Stimulated activated CD4-positive, alpha-beta T cell treated with anti-CD3 and anti-CD28 coated beads, TNF-alpha, amount 100 ng/mL, for 1 hour (primary cell): ENCODE measurements at places on chromosomes 13 and 19.

DNA sequence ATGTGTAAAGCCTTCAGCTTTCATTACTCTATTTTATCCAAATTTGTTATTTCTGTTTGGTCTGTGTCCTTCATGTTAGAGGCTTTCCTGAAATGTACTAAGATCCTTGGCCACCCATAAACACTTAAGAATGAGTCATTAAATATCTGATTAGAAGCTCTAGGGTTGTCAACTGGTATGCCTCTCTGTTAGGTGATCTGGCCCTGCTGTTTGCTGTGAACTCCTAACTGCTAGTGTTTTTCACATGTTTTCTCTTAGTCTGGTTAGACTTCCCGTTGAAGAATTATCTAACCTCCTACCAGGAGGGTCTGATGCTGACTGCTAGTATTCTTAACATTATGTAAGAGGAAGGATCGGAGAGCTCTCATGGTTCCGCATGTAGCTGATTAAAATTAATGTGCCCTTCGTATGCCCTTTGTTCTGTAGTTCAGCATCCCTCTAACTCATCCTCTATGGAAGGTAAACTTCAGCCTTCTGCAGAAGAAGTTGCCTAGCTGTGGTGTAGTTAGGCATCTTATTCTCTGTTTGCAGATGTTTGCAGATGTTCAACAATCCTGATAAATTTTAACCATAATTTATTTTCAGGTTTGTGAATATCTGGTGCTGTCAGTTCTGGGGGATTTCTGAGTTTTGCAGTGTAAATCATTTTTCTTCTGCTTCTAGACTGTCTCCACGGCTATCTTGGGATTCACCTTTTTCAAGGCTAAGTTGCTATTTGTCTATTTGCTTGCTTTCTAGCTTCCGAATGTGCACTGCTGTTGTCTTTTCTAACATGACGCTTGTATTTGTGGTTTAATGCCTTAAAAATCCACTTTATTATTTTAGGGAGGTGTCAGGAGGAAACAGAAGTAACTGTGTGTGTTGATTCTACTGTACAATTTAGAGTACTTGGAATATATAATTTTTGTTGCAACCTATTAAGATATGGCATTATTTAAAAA is 207.2 kb upstream of the SPRY2 start:
- DNase-seq: no peak

DNA sequence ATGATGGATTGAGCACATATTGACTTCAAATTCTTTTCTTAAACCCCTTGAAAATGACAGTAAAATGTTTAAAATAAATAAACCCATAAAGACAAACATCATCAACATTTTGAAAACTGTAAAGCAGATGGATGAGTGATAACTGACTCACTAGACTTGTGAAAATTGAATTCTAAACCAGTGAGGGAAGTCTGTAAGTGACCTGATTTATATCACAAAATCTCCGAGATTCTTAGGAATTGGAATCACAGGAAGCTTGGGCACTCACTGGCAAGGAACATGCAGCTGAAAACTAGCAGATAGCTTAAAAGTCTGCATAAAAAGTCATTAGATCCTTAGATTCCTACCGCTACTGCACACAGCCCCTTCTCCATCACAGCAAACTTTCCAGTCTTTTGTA is 51.3 kb upstream of the TSC22D1 start:
- DNase-seq: no peak

- DNase-seq: no peak
These were observed 489.3 kb downstream of the GPC6 start for GRCh38 chr13:93715866-93716265.

DNA sequence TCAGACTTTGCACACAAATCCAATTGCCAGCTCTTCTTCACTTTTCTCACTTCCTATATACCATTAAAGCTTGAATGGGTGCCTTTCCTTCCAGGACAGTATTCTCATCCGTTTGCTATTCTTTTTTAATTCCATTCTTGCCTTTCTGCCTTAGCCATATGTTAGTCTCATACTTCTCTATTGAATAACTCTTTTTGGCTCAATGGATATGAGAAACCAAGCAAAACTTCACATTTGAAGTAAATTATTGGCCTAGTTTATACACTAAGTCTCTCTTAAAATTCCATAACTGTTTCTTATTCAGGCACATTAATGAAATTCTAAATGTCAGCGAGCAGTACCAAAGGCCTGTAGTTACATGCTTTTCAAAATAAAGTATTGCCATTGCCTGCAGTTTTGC is 129.6 kb upstream of the FRY start:
- no peak for DNase-seq

DNA sequence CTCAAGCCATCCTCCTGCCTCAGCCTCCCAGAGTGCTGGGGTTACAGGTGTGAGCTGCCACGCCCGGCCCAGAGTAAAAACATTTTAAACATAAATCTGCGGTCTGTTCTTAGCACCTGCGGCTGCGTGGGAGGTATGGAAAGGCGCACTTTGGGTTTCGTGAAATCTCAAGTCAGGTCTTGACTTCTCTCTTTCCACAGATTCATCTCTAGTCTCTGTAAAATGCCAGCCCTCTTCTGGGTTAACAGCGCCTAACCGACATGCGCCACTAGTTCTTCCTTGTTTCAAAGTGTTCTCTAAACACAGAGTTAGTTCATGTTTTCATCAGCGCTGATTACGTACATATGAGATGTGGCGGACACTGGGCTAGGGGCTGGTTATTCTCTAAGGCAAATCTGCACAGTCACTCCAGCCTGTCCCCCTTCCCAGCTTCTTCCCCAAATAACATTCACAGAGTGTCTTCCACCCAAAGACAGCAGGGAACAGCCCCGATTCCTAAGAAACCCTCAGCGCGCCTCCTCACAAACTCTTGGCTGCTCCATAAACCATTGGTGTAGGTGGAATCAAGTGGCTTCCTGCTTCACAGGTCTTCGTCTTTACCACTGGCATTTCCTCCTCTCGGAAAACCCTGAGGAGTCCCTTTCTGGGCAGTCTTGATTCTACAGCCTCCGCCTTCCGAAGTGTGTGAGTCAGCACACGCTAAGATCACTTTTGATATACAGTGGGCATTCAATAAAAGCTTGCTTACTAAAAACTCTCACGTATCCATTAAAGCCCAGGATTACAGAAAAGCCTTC is 1.4 kb downstream of the PARP4 start:
- no peak for DNase-seq

DNA sequence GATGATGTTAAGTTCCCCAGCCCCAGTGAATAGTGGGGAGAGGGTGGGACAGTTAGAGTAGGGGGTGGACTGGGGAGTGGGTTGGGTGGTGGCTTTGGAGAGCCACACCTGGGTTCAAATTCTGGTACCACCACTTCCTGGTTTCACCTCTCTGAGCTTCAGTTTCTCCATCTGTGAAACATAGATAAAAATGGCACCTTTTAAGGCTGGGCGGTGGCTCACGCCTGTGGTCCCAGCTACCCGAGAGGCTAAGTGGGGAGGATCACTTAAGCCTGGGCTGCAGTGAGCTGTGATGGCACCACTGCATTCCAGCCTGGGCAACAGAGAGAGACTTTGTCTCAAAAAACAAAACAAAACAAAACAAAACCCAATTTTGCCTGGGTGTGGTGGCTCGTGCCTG is 5.9 kb downstream of the VAV1 start:
- DNase-seq: no peak

DNA sequence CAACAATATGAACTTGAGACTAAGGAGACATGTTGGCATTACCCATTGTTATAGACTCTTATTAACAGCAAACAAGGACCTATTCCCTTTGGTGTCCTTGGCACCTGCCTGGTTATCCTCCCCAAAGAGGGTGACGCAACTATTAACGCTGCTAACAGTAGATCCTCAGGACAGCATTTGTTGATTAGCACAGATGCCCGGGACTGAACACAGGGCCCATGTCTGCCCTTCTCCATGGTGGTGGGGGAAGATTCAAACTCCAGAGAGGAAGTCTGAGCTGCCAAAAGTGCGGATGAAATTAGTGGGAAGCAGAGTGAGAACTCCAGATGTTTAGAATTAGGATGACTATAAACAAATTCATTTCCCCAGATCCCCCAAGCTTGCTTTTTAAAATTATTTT is 101.2 kb upstream of the RAP2A start:
- DNase-seq: no peak

DNA sequence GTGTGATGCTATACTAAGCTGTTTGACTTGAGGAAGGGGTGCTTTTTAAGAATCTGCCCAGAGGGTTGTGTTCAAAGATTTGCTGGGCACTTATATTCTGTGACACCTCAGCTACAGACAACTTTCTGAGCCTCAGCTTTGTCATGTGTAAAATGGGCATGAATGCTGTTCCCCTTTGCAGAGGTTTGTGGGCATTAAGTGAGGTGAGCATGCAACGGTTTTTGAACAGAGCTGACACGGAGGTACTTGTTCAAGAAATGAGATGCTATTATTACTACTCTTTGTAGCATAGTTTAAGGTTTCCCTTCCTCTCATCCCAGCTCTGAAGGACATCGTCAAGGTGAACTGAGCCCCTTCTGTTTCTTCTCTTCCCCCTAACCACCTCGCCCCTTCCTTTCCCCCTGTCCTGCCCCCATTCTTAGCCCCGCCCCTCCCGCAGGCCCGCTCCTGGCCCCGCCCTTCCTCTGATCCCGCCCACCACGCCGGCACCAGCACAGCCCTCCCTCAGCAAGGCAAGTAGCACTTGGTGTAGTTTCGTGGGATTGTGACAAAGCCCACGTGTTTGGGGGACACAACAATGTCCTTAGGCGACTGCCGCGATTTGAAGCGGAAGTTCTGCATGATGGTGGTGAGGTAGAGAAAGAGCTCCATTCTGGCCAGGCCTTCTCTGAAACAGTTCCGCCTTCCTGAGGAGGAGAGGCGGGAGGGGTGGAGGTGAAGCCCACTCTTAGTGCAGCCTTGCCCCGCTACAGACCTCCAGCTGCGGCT is 26.1 kb upstream of the CYP2A7 start:
- no peak for DNase-seq

GRCh38 chr19:6216996-6217751 is 62.6 kb downstream of the MLLT1 start:
- no peak for DNase-seq

DNA sequence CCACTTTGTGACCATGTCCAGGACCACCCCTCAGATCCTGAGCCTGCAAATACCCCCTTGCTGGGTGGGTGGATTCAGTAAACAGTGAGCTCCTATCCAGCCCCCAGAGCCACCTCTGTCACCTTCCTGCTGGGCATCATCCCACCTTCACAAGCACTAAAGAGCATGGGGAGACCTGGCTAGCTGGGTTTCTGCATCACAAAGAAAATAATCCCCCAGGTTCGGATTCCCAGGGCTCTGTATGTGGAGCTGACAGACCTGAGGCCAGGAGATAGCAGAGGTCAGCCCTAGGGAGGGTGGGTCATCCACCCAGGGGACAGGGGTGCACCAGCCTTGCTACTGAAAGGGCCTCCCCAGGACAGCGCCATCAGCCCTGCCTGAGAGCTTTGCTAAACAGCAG is 7.7 kb upstream of the CEACAM7 start:
- no peak for DNase-seq

- no peak for DNase-seq
These were observed 12.2 kb upstream of the ZNF429 start for GRCh38 chr19:21492947-21493906.

- DNase-seq: no peak
These were observed 10.7 kb downstream of the IQCN start for GRCh38 chr19:18263324-18264136.

- no peak for DNase-seq
These were observed 531.9 kb downstream of the KLF12 start for GRCh38 chr13:73602295-73602694.
